ENCODE measurements at places on chromosomes 2 and 18.
A peak's percentile ranks its signal among the peaks of the same experiment; 100 is the strongest.

DNA sequence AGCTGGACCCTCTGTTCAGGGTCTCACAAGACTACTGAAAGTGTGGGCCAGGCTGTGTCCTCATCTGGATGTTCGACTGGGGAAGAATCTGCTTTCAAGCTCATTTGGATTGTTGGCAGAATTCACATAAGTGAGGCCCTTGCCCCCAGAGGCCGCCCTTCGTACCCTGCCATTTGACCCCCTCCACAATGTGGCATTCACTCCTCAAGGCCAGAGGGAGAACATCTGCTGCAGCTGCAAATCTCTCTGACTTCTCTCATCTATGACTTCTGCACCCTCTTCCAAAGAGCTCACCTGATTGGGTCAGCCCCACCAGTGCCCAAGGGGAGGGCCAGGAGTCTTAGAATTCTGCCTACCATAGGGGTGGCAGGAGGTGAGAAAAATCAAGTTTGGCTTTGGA lies 3.9 kb upstream of the CNDP2 start:
- H3K36me3 ChIP-seq, result no peaks in the 10 kb centered on the region
- no peak overlapping the region for H3K4me3 ChIP-seq
- DNase-seq, result no peak
- peaks cover 6% of the 10 kb centered on the region for H3K4me1 ChIP-seq
- H3K27ac ChIP-seq, result no peak overlapping the region

DNA sequence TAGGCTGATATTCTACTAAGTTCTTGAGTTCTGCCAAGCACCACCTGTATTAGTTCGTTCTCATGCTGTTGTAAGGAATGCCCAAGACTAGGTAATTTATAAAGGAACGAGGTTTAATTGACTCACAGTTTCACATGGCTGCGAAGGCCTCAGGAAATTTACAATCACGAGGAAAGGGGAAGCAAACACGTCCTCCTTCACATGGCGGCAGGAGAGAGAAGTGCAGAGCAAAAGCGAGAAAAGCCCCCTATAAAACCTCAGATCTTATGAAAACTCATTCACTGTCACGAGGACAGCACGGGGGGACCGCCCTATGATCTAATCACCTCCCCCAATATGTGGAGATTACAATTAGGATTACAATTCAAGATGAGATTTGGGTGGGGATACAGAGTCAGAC lies 47.7 kb upstream of the YWHAQ start:
- H3K4me3 ChIP-seq, result no peak overlapping the region
- H3K27ac ChIP-seq, result no peak overlapping the region
- no peaks in the 10 kb centered on the region for H3K4me1 ChIP-seq
- no peak for DNase-seq

DNA sequence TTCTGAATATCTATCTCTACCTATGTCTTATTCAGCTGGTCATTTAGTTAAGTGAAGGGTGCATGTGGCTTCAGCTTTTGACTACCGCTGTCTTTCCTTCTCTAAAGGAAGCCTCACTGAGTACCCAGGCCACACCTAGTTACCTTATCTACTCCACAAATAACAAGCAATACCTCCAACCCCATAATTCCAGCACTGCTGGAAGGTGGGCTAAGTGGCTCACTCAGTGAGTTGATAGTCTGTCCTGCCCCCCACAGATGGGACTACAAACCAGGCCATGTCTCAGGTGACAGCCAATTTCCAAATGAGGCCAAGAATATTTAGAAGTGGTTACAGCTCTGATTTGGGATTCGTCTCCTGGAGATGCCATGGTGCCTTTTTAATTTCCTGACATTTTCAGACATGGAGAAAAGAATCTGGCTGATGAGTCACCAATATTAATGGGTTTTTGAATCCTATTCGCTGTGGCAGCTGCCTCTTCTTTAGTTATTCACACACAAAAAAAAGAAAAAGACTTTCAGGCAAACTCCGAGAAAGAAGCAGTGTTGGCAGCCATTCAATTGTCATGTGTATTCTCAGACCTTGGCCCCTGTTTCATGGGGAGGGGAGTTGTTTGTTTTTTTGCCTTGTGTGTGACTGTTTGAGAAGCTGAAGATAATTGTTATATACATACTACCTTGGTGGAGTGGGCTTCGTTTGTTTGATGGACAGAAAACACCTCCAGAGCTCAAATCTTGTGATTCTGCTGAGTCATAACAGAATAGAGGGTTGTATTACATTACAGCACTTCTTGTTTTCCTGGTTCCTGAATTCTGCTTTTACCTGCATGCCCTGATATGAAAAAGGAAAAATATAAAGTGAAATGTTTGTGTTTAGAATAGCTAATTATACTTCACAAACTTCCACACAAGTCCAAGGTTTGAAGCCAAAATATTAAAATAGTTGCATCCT lies 64.2 kb downstream of the SCG2 start:
- DNase-seq, result no peak
- no peaks in the 10 kb centered on the region for H3K27me3 ChIP-seq
- no peak overlapping the region for H3K27ac ChIP-seq
- H3K4me1 ChIP-seq, result peaks cover 12% of the 10 kb centered on the region
- no peaks in the 10 kb centered on the region for H3K36me3 ChIP-seq
- no peak overlapping the region for H3K4me3 ChIP-seq

GRCh38 chr2:178193496-178193822 lies 853 bp upstream of the OSBPL6 start:
- peak; percentile 11 for DNase-seq
- H3K27ac ChIP-seq, result peak overlapping the region; percentile 92
- peaks cover 21% of the 10 kb centered on the region for H3K4me1 ChIP-seq
- H3K4me3 ChIP-seq, result peak overlapping the region; percentile 82

- H3K36me3 ChIP-seq, result no peaks in the 10 kb centered on the region
- H3K4me3 ChIP-seq, result no peak overlapping the region
- no peaks in the 10 kb centered on the region for H3K4me1 ChIP-seq
- no peak overlapping the region for H3K27ac ChIP-seq
- no peak for DNase-seq
- no peaks in the 10 kb centered on the region for H3K27me3 ChIP-seq
Observed at GRCh38 chr18:31595121-31595771, 3.6 kb downstream of the TTR start.

GRCh38 chr18:54388203-54389142 lies 30.8 kb downstream of the C18orf54 start:
- no peak for DNase-seq
- no peak overlapping the region for H3K27ac ChIP-seq
- no peaks in the 10 kb centered on the region for H3K36me3 ChIP-seq
- no peaks in the 10 kb centered on the region for H3K27me3 ChIP-seq
- H3K4me3 ChIP-seq, result no peak overlapping the region

GRCh38 chr2:234375176-234375880 lies 121.6 kb downstream of the ARL4C start:
- no peak overlapping the region for H3K27ac ChIP-seq
- no peaks in the 10 kb centered on the region for H3K27me3 ChIP-seq
- H3K4me1 ChIP-seq, result peaks cover 7% of the 10 kb centered on the region
- H3K36me3 ChIP-seq, result no peaks in the 10 kb centered on the region
- H3K4me3 ChIP-seq, result no peak overlapping the region
- DNase-seq, result no peak

DNA sequence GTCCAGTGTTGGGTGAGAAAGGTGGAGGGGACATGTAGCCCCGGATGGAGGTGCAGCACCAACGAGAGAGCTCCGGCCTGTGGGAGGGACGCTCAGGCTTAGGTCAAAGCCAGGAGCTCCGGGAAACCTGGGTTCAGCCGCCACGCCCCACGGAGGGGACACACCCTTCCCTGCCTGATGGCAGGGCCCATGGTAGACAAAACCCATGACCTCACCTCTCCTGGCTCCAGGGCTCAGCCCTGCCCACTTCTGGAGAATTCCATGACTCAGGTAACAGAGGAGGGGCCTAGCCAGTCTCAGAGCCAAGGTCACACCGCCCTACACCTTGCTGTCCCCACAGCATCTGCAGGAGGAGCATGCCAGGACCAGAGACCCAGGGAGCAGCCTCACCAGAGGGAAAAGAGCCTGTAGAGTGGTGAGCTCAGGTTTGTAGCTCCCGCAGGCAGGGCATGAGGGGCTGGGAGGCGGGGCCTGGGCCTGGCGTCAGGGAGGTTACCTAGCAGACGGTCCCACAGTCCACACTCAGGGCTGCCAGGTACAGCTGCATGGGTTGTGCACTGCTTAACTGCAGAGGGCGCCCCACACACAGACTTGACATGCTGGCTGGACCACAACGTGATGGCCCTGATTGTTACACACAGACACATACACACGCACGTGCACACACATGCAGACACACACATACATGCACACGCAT lies 70.8 kb upstream of the SMAD7 start:
- H3K4me1 ChIP-seq, result no peaks in the 10 kb centered on the region
- H3K27ac ChIP-seq, result no peak overlapping the region

GRCh38 chr2:145016711-145017110 lies 496.8 kb upstream of the ZEB2 start:
- H3K4me3 ChIP-seq, result no peak overlapping the region
- DNase-seq, result no peak
- H3K36me3 ChIP-seq, result no peaks in the 10 kb centered on the region
- no peak overlapping the region for H3K27ac ChIP-seq
- no peaks in the 10 kb centered on the region for H3K4me1 ChIP-seq

DNA sequence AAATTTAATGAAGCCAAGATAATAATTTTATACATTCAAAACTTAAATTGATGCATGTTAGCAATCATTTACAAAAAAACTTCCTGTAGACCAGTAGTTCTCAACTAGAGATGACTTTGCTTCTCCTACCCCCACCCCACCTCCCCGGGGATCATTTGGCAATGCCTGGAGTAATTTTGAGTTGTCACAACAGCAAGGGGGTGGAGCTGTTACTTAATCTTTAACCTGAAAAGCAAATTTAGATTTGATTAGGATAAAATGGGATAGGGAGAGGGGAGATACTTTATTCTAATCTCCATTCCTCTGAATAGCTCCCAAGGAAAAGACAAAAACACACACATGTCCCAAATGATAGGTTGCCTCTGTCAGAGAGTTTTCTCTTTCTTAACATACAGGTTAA lies 4.2 kb downstream of the SLC40A1 start:
- peaks cover 57% of the 10 kb centered on the region for H3K4me1 ChIP-seq
- H3K27me3 ChIP-seq, result no peaks in the 10 kb centered on the region
- DNase-seq, result peak; percentile 60

DNA sequence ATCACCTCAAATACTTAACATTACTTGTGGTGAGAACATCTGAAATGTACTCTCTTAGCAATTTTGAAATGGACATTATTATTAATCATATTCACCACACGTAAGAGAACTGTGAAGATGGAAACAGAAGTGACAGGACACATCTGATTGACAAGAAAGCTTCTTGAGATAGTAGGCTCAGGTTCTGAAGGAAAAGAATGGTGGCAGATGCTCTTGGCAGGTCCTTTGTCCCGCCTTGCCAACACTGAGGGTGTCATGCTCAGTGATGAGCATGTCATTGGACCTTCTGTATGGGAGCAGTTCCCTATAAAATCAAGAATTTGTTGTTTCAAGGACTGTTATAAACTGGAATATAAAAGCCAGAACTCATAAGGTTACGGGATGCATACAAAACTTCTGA lies 428.1 kb downstream of the THSD7B start:
- no peak for DNase-seq
- no peaks in the 10 kb centered on the region for H3K27me3 ChIP-seq
- no peaks in the 10 kb centered on the region for H3K36me3 ChIP-seq
- H3K4me3 ChIP-seq, result no peak overlapping the region
- H3K27ac ChIP-seq, result no peak overlapping the region
- no peaks in the 10 kb centered on the region for H3K4me1 ChIP-seq

- no peaks in the 10 kb centered on the region for H3K27me3 ChIP-seq
- H3K4me3 ChIP-seq, result no peak overlapping the region
- H3K4me1 ChIP-seq, result no peaks in the 10 kb centered on the region
Observed at GRCh38 chr2:165009466-165009865, 54.1 kb upstream of the SLC38A11 start.

DNA sequence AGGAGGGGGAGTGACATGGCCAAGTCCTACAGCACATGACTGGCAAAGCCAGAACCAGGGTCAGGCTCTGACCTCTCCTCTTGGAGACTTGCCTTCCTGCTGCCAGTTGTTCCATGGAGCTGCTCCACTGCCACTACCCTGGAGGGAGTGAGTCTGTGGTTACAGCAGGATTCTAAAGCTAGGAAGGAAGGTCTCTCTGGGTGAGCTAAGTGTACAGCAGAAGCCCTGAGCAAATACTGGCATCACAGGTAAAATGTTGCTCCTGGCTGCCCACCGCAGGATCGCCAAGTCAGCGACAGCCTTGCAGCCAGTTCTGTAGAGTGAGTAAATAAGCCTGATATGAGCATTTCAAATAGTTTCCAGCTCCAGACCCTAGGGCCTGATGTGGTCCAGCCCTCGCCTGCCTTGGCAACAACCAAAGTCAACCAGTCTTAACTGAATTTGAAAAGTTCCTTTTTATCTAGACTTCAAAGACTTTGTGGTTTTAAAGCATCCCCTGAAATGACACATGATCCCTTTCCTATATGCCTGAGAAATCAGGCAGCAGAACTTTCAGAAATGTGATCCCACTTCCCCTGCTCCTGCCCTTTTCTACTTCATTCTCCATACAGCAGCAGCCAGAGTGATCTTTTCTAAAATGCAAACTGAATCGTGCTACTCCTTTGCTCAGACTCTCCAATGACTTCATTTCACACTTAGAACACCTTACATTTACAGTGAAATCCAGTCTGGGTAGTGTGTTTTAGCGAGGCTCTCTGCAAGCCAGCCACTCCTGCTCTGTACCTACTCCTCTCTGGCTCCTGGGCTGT lies 114.3 kb downstream of the MGAT5 start:
- H3K27ac ChIP-seq, result no peak overlapping the region
- H3K4me3 ChIP-seq, result no peak overlapping the region
- H3K36me3 ChIP-seq, result no peaks in the 10 kb centered on the region
- DNase-seq, result no peak
- no peaks in the 10 kb centered on the region for H3K27me3 ChIP-seq
- peaks cover 31% of the 10 kb centered on the region for H3K4me1 ChIP-seq

GRCh38 chr2:97653874-97654273 lies 8.0 kb downstream of the COX5B start:
- H3K4me3 ChIP-seq, result no peak overlapping the region
- no peaks in the 10 kb centered on the region for H3K36me3 ChIP-seq
- DNase-seq, result no peak
- no peaks in the 10 kb centered on the region for H3K27me3 ChIP-seq

- no peaks in the 10 kb centered on the region for H3K27me3 ChIP-seq
- H3K36me3 ChIP-seq, result no peaks in the 10 kb centered on the region
- DNase-seq, result no peak
- H3K27ac ChIP-seq, result peak overlapping the region; percentile 71
Observed at GRCh38 chr2:109195193-109196045, 66.4 kb downstream of the SH3RF3 start.

Data from gastrocnemius medialis (tissue), 4 donors.